Lower leg skin (tissue), 4 donors: ENCODE measurements at places on chromosomes 11 and 22. TPM values are rescaled to one million over a fixed set of nuclear protein-coding genes. Genes with fewer than 3 reads are reported as not detected.

Gene APOL4
- 4.1 TPM for total RNA-seq

Gene SPI1
- total RNA-seq = 8.3 TPM

Gene CDC42EP2
- total RNA-seq = 4.2 TPM

Gene WT1
- total RNA-seq = not detected

Gene SLC25A18
- 1.4 TPM for total RNA-seq

Gene KRTAP5-9
- total RNA-seq = not detected

Gene OR52I1
- not detected for total RNA-seq

Gene TRIM49C
- total RNA-seq = not detected

Gene USH1C
- total RNA-seq = not detected

Gene TMEM121B
- total RNA-seq = 0.53 TPM

Gene C11orf97
- not detected for total RNA-seq

Gene JAML
- total RNA-seq = 0.46 TPM

Gene OR10D3
- not detected for total RNA-seq

Gene RIMBP3C
- total RNA-seq = not detected

Gene CATSPER1
- total RNA-seq = not detected

- DNase-seq = no peak
Measured at GRCh38 chr11:32032478-32032877, 58.4 kb upstream of the RCN1 start.

GRCh38 chr11:128467610-128468041 is 119.7 kb downstream of the ETS1 start:
- peak; percentile 76 for DNase-seq

GRCh38 chr11:131688048-131688693 is 317.8 kb downstream of the NTM start:
- DNase-seq = peak; percentile 90

DNA sequence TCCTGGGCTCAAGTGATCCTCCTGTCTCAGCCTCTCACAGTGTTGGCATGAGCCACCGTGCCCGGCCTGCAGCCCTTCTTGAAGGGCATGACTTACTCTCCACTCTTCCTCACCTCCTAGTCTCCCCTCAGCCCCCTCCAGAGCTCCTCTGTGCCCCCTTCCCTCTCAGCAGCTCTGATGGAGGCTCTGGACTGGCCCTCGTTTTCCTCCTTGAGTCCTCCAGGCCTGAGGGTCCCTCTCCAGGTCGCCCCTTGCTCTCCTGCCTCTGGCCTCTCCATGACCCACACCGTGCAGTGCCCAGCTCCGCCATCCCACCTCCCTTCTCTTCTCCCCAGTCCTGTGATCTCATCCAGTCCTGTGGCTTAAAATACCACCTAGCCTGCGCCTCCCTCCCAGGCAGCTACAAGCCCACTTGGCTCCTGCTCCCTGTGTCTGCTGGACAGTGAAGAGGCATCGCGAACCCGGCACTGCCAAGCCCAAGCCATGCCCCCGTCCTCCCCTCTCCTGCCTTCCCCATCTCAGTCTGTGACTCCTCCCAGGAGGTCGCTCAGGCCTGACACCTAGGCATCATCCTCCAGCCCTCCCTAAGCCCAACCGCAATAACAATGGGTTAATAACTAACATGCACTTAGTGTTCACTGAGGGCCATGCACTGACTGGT is 11.9 kb downstream of the KCNJ4 start:
- no peak for DNase-seq

- peak; percentile 34 for DNase-seq
Measured at GRCh38 chr11:110173811-110174644, 80.8 kb downstream of the ZC3H12C start.

- no peak for DNase-seq
Measured at GRCh38 chr11:133841279-133842043, 3.9 kb downstream of the SPATA19 start.

DNA sequence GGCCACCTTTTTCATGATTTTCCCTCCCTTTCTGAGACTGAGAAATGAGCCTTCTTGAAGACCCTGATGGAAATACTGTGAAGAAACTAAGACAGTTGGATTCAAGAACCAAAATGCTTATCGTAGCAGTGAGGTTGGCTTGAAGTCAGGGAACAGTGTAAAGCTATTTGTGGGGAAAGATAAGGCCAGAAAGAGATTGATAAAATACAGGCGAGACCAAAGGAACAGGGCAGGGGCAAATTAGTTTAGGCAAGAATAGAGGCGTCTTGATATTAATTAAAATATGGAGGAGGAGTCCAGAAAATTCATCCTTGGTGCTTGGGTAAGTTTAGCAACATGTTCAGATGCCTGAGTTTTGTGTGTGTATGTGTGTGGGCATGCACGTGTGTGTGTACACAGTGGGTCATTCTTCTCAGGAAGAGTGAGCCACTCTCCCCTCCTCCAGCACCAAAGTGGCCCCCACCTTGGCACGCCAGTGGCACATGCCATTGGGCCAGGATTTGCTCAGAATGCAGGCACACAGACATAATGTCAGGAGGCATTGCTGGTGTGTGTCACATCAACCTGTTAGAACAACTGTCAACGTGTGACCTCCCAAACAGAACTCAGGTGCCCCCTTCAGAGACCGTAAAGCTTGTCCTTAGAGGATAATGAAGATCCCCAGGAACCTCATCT is 3.9 kb upstream of the EHF start:
- DNase-seq = no peak

GRCh38 chr11:9264316-9265210 is 587 bp downstream of the DENND5A start:
- peak; percentile 78 for DNase-seq

GRCh38 chr22:20989323-20990138 is 7.4 kb downstream of the LZTR1 start:
- DNase-seq = no peak

DNA sequence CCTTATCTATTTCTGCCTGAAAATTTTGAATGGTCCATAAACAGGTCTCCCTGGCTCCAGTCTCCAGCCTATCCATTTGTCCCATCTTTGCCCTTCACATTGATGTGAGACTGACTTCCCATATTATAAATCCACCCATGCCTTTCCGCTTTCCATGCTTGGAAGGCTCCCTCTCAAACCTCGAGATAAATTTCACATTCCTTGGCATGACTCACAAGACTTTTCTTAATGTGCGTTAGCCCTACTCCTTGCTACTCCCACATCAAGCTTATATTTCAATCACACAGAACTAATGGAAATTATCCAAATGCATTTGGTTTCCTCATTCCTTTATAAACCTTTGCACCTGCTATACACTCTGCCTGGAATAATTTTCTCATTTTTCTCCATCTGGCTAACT is 163.7 kb upstream of the NTM start:
- no peak for DNase-seq

DNA sequence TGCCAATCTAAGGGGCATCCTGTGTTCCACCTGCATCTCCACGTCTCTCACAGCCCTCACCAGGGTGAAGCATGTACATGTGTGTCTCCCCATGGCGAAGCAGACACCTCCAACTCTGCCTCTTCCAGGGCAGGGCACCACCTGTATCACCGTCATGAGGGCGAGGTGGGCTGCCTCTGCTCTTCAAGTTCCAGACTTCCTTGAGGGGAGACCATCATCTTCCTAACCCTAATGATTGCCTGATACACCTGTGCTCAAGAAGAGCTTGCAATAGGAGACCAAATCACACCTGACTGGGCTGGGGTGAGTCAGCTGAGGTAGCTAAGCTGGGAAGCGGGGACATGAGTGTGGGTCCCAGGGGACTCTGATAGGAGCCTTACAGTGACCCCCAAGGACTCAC is 43.7 kb downstream of the GAB4 start:
- peak; percentile 74 for DNase-seq

DNA sequence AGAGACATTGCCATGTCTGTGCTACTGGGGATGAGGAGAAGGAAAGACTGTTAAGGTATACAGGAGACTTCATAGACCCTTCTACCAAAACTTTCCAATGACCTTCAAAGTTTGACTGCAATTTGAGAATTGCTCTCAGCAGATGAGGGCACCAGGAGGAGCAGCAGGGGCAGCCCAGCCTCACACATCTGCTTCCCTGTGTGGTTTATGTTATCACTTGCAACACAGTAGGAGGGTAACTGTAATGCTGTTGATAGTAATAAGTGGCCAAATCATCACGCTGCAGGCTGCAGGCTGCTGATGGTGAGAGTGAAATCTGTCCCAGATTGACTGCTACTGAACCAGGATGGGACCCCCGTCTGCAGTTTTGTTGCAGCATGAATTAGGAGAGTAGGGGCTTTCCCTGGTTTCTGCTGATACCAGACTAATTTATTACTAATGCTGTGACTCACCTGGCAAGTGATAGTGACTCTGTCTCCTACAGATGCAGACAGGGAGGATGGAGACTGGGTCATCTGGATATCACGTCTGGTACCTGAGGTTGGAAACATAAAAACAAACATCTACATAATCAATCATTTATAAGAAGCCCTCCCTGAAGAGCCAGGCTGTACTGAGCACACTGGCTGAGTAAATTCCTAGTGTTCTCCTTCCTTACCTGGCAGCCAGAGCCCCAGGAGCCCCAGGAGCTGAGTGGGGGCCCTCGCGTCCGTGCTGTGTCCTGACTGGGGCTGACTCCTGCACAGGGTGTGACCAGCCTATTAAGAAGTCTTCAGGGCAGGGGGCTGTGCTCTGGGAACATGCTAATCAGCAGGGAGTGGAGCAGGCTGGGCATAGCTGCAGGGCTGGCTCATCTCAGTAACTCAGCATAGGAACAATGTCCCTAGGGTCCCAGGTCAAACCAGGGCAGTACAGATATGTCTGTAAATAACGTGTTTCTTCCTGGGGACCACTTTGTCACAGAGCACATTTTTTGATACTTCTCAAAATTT is 74.4 kb downstream of the GAB4 start:
- DNase-seq = no peak

- DNase-seq = no peak
Measured at GRCh38 chr22:25146307-25146706, 53.4 kb upstream of the CRYBB3 start.

- no peak for DNase-seq
Measured at GRCh38 chr22:16960220-16960883, 47.7 kb downstream of the GAB4 start.

DNA sequence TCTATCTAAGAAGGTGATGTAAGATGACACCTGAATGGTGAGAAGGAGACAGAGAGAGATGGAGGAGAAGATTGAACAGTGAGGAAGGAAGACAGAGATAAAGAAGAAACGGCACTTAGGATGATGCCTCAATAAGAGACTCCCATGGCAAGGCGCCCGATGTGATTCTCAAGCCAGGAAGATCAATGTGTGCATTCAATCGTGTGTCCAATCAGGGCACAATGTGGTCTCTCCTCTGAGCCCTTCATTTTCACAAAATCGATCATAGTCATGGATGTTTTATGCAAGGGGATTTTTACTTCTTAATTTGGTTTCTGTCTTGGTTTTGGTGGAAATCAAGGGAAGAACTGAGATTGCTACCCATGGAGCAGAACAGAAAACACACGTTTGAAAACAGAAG is 19.9 kb upstream of the TMPRSS13 start:
- DNase-seq = peak; percentile 56

DNA sequence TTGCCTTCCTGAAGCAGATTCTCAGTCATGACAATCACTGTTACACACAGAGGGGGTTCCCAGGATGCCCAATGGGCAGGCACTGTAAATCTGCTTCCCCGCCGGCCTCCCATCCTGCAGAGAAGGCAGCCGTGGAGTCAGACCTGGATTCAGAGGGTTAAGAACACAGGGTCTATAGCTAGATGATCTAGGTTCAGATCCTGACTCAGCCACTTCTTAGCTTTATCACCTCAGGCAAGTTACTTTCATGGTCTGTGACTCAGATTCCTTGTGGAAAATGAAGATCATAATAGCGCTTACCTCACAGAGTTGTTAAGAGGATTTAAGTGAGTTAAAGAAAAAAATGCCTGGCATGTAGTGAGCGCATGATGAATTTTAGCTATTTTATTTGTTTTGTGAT is 95.9 kb downstream of the TIMP3 start:
- no peak for DNase-seq

GRCh38 chr11:41398175-41398574 is 61.3 kb downstream of the LRRC4C start:
- DNase-seq = no peak

GRCh38 chr11:44457862-44458261 is 107.6 kb upstream of the CD82 start:
- DNase-seq = peak; percentile 14

- DNase-seq = no peak
Measured at GRCh38 chr11:67279589-67280340, 9.3 kb upstream of the ANKRD13D start.

DNA sequence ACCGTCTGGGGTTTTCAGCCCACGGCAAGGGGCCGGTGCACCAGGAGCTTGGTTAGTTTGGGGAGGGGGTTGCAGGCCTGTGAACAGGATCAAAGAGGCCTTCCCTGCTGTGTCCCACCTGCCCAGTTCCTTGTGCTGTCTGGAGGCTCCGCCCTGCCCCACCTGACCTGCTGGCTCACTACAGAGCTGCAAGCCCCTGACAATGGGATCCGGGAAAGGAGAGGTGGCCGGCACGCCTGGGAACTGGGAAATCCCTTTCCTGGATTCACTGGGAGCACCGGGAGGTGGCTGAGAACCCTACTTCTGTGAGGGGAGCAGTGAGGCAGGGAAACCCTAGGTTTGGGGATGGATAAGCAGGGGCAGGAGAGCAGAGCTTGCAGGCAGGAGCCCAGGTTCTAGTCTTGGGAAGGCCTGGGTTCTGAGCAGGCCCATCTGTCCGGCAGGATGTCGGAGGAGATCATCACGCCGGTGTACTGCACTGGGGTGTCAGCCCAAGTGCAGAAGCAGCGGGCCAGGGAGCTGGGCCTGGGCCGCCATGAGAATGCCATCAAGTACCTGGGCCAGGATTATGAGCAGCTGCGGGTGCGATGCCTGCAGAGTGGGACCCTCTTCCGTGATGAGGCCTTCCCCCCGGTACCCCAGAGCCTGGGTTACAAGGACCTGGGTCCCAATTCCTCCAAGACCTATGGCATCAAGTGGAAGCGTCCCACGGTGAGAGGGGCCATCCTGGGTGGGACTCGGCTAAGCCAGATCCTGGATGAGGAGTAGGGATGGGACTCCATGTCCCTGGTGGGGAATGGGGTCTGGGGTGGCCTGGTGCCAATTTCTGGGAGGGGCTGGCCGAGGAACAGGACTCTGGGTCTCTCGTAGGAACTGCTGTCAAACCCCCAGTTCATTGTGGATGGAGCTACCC is 786 bp downstream of the CAPN1 start:
- peak; percentile 88 for DNase-seq

GRCh38 chr11:100581318-100581717 is 105.8 kb upstream of the ARHGAP42 start:
- DNase-seq = peak; percentile 86
